ENCODE measurements at places on chromosomes 3 and 15.

DNA sequence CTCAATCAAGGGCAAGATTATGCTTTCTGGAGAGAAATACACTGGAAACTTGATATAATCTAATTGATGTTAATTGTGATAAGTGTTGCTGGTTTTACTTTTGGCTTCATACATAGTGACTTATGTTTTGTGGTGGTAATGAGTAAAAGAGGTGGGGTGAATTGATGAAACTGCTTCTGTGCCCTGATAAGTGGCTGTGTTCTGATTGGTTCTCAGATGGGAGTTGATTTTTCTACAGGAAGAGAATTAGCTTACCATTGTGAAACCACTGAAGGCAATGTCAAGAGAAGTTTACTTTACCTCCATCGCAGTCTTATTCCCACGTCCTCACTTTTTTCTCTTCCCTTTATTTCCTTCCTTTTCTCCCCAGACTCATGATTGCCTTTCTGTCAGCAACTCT lies 23.8 kb downstream of the TMEM45A start:
- no peak for DNase-seq

DNA sequence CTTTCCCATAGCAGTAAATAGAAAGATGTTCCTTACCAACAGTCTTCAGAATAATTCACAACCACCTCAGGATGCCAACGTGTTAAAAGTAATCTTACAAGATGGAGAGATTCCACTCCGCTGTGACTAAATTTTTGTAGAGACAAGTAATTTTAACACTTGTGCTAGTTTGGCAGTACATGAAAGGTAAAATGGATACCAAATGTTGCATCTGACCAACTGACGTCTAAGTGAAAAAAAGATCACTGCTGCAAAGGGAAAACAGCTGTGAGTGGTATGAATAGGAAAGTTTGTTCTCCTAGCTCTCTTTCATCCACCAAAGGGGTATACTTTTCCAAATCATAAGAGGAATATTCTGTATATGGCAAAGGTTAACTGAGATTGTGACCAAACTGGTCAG lies 2.6 kb downstream of the SPG21 start:
- no peak for DNase-seq

DNA sequence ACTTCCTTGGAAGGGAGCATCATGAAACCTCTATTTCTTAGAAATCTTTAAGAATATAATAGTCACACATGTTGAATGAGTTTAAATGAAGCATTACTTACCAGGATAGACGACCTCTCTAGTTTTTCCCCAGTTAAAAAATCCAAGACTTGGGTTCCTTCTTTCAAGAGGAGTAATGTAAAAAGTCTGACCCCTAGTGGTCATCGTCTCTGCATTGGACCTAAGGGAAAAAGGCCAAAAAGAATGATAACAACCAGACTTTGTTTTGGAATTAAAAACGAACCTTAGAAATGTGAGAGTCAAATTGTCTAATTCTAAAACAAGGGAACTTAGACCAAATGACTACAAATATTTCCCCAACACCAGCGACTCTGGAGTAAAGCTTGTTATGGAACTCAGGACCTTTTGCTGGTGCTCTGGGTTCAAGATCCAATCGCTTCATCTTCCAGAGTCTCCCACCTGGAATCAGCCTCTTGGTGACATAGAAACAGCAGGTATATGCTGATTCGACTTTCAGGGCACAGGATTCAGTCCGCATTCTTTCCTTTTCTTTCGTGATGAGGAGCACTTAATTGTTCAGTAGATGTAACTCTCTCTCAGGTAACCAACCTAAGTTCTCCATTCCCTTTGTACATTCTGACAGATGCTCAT lies 214.8 kb upstream of the TPRG1 start:
- peak; percentile 44 for DNase-seq

DNA sequence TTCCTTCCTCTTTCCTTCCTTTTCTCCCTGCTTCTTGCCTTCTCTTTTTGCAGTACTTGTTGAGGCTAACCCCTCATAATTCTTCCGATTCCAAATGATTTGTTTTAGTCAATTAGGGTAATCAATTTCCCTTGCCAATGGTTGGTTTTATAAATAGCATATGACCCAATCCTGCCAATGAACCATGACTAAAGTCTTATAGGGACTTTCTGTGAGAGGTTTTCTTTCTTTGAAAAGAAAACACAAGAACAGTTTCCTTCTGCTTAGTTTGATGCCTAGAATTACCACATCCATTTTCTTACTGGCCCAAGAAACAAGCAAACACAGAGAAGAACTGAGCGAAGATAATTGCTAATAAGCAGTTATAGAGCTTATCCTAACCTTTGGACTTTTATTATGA lies 292.5 kb upstream of the SATB1 start:
- DNase-seq, result no peak

DNA sequence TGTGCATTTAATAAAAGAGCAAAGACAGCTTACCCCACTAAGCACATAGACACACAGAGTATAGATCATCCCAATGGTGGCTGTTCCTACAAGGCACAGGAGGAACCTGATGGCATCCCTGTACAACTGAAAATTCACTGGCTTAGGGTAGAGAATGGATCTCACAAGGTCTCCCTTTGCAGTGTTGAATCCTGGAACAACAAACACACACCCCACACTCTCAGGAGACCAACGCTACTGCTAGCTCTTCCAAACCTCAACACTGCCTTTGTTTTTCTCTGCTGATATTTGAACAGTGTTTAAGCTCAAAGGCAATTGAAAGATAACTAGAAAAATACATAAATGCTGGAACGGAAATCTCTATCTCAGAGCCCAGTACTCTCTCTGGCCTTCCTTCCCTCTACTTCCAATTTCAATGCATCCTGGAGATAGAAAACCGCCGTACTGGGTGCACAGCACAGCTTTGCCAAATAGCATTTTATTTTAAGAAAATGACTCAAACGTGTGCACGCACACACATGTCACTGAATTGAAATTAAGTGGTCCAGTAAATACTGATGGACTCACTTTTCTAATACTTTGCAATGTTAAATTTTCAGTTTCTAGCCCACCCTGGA lies 87.5 kb upstream of the ATP13A5 start:
- no peak for DNase-seq

GRCh38 chr3:189848395-189849040 lies 217.3 kb downstream of the TP63 start:
- DNase-seq, result no peak

GRCh38 chr3:197444793-197445379 lies 110.9 kb downstream of the BDH1 start:
- no peak for DNase-seq

- no peak for DNase-seq
Measured at GRCh38 chr3:158849757-158850156, 47.9 kb downstream of the MFSD1 start.

DNA sequence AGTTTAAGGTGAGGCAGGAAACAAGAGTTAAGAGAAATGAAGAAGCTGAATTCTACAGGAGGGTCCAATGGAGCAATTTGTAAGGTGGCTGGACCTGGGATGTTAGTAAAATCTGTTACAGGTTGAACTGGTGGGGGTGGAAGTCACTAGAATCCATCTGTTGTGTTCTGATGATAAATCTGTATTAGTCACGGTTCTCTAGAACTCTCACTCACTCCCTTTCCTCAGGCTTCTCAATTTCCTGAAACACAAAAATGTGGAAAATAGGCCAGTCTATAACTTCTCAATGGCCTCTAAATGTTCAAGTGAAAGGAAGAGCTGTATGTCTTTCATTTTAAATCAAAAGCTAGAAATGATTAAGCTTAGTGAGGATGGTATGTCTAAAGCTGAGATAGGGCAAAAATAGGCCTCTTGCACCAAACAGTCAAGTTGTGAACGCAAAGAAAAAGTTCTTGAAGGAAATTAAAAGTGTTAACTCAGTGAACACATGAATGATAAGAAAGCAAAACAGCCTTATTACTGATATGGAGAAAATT lies 180.2 kb upstream of the CBLB start:
- DNase-seq, result no peak

- no peak for DNase-seq
Measured at GRCh38 chr3:124962403-124962940, 27.9 kb upstream of the MUC13 start.

- no peak for DNase-seq
Measured at GRCh38 chr3:39108200-39108710, 775 bp downstream of the TTC21A start.

GRCh38 chr3:185332026-185332735 lies 30.8 kb upstream of the MAP3K13 start:
- DNase-seq, result peak; percentile 87

- DNase-seq, result no peak
Measured at GRCh38 chr15:62886431-62887071, 156.0 kb upstream of the TPM1 start.

DNA sequence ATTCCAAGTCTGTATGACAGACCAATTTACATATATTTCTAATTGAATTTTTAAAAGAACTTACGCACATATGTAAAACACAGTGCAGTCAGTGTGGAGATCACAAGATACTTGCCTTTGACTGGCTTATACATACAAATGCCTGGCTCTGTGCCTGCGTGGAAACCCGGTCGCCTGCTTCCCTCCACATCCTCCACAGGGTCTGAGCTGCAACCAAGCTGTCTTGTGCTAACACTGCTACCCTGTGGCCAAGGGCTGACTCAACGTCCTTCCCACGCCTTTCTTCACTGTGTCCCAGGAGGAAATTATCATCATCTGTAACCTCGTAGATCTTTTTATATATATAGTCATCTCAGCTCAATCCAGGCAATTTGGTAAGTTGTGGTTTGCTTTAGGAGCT lies 117.0 kb downstream of the WNT7A start:
- no peak for DNase-seq

GRCh38 chr15:40340740-40341400 lies at the start of gene CCDC9B:
CCDC9B (minus strand) TSS chr15:40340939; CDS start chr15:40340819, 120 bp downstream.
- peak; percentile 40 for DNase-seq

- no peak for DNase-seq
Measured at GRCh38 chr15:62691008-62691407, 351.5 kb upstream of the TPM1 start.

GRCh38 chr3:43034200-43034599 lies 55.1 kb downstream of the GASK1A start:
- DNase-seq, result no peak

DNA sequence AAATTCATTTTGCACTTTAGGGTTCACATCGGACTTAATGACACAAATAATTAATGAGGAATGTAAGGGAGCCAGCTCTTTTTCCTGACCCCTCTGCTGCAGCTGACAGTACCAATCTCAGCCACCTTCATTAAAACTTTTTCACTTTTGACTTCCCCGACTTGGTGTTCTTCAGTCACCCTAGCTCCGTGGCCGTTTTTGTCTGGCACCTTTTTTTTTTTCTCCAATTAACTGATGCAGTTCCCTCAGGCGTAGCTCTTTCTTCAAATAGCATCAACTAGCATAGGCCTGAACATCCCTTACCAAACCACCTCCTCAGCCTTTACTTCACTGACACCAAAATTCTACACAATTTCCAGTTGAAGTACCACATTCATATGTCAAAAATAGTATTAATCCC lies 350.8 kb downstream of the GRM7 start:
- no peak for DNase-seq

DNA sequence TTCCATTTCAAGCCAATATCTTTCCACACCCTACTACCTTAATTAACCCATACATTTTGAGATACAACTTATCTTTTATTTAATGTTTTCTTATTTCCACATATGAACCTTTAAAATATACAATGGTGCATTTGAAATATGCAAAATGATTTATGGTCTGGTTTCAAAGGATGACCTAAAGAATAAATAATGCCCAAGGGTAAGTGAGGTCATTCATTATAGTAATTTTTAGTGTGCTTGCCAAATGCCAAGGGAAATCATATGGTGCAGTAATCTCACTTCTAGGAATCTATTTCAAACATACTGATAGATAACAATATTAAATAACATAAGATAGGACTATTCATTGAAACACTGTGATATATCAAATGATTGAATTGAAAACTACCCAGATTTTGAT lies 1055.4 kb downstream of the AGBL1 start:
- no peak for DNase-seq

GRCh38 chr3:155194973-155195957 lies 98.2 kb downstream of the STRIT1 start:
- DNase-seq, result no peak

DNA sequence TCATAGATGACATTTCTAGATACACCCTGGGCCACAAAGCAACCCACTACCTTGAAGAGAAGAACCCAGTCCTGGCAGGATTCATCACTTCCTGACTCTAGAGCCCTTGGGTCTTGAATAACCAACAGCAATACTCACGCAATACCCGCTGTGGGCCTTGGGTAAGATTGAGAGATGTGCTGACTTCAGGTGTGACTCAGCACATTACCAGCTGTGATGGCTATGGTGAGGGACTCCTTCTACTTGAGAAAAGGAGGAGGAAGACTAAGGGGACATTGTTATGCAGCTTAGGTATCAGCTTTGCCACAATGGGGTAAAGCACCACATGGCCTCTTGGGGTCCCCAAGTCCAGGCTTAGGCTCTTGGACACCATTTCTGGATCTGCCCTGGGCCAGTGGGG lies 14.9 kb downstream of the C3orf33 start:
- DNase-seq, result no peak

GRCh38 chr15:39591141-39591895 lies 10.4 kb downstream of the THBS1 start:
- DNase-seq, result no peak

DNA sequence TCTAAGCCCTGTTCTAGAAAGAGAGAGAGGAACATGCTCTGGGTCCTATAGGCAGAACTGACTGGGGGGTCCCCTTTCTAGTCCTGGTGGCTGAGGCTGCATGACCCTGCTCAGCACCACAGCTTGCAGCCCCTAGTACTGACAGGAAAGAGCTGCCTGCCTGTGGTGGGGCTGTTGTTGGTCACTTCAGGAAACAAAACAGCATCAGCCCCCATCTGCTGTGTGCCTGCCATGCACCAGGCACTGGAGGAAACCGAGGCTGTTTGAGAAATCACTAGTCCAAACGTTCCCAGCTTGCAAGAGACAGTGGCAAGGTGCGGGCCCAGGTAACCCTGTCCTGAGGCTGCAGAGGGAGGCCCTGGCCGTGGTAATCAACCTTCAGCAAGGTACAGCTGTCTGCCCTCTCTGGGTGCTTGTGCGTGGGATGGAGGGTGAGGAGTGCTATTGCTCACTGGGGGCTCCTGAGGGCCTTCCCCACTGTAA lies 90.6 kb downstream of the IQSEC1 start:
- no peak for DNase-seq

GRCh38 chr15:40452296-40453090 lies 11.7 kb downstream of the BAHD1 start:
- DNase-seq, result no peak

DNA sequence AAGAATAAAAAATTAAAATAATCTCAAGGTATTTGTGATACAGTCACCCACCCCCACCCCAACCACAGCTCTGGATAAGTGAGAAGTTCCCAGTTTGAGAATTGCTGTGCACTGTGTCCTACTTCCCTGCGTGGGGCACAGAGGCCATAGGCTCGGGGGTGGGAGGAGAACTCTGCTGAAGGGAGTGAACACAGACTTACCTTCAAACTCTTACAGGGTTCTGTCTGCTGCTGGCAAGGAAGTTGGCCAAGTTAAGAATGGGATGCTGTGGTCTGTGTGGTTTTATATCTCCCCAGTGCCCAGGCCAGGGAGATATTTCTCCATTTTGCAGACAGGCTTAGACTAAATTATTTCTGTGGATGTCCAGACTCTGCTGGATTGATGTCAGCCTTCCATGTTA lies 37.6 kb downstream of the SPTSSB start:
- DNase-seq, result no peak

- no peak for DNase-seq
Measured at GRCh38 chr15:80755885-80756284, 23.3 kb upstream of the CEMIP start.

GRCh38 chr3:66242788-66243464 lies 22.1 kb downstream of the SLC25A26 start:
- no peak for DNase-seq

- DNase-seq, result no peak
Measured at GRCh38 chr3:72391659-72392058, 456.6 kb downstream of the SHQ1 start.

Measured in NCI-H2107 (cell line).